ENCODE measurements at places on chromosomes 4 and X.

- no peak for DNase-seq
Observed at GRCh38 chr4:188459381-188459780, 320.1 kb downstream of the TRIML1 start.

GRCh38 chr4:148787831-148788477 is 345.7 kb upstream of the NR3C2 start:
- no peak for DNase-seq

DNA sequence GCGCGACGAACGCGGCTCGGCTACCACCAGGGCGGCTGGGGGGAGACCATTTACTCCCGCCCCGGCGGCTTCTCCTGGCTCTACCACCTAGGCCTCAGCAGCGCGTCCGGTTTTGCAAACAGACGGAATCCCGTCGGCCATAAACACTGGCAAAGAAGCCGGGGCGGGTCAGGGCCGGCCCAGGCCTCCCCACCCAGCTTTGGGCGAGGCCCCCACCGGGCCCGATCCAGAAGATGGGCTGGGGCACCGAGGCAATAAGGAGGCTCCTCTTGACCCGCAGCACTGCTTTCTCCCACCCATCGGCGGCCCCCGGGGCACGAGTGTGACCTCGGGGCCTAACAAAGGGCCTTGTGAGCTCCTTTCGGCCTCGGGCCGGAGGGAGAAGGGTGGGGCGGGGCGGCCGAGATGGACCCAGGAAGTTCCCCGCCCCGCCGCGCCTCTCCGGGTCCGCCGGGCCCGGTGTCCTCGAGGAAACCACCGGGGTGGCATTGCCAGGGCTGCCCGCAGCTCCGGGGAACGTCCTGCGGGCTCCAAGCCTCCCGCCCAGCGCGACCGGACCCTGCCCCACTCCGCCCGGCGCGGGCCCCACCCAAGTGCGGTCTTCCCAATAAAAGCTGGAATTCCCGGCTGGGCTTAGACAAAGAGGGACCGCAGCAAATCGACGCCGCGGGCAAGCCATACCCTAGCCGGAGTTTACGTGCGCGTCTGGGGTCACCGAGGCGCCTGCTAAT is 5.9 kb downstream of the BCOR start:
- no peak for DNase-seq

- DNase-seq: no peak
Observed at GRCh38 chr4:173171987-173172386, 3.4 kb downstream of the GALNT7 start.

DNA sequence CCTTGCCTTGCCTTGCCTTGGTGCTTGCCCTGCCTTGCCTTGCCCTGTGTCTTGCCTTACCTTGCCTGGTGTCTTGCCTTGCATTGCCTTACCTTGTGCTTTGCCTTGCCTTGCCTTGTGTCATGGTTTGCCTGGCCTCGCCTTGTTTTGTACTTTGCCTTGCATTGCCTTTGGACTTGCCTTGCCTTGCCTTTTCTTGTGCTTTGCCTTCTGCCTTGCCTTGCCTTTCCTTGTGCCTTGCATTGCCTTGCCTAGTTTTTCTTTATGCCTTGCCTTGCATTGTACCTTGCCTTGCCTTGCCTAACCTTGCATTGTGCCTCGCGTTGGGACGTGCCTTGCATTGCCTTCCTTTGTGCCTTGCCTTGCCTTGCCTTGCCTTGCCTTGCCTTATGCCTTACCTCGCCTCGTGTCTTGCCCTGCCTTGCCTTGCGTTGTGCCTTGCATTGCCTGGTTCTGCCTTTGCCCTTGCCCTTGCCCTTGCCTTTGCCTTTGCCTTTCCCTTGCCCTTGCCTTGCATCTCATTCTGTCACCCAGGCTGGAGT is 82.8 kb downstream of the TAB3 start:
- DNase-seq: no peak

GRCh38 chrX:133215747-133216146 is 2.4 kb downstream of the TFDP3 start:
- no peak for DNase-seq

DNA sequence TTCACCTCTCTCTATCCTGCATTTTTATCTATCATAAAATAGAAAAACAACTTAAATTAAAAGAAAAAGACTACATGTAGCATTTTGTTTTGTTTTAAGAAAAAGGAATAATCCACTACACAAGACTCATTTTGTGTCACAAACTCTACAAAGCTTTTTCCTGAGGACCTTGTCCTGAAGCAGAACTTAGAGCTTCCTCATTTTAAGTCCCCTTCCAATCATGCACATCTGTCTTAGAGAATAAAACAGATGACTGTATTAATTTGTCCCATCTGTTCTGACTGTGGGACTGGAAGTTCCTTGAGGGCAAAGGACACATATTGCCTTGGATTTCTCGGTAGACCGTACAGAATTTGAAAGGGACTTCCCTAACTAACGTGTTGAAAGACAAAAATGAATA is 218.5 kb downstream of the COL25A1 start:
- DNase-seq: no peak

DNA sequence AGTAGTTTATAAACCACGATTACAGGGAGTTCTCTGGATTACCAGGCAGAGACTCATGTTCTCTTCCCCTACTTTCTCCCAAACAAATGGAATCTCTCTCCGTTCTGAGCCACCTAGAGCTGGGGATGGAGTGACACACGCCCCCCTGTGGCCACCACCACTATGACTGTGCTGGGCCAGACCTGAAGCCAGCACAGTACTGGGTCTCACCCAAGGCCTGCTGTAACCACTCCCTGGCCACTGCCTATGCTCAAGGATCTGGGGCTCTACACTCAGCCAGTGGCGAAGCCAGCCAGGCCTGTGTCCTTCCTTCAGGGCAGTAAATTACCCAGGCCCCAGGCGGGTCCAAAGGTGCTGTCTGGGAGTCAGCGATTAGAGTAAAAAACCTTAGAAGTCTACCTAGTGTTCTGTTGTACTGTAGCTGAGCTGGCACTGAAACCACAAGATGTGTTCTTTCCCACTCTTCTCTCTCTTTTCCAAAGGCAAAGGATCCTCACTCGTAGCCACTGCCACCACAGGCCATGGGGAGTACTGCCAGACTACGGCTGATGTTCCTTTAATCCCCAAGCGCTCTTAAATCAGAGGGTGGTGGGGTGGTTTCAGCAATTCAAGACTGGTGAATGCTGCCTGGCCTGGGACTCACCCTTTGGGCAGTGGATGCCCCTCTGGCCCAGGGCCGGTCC is 412.2 kb upstream of the ARX start:
- no peak for DNase-seq

DNA sequence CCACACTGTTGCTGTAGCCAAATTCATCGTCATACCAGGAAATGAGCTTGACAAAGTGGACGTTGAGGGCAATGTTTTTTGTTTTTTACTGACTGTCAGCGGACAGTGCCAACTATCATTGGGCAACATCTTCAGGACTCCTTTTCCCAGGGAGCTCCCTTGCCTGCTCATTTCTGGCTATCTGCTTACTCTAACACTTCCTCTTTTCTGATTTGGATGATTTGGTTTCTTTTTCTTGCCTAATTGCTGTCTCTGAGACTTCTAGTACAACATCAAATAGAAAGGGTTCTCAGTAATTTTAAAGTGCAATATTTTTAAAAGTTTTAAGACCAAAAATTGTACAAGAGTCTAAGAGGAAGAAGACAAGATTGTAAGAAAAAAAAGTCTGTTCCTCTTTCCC is 92.0 kb upstream of the KLHL4 start:
- DNase-seq: no peak

- DNase-seq: peak; percentile 53
Observed at GRCh38 chr4:108030332-108030731, 40.6 kb downstream of the HADH start.

GRCh38 chrX:1727531-1728027 is 112.7 kb downstream of the ASMT start:
- DNase-seq: no peak

DNA sequence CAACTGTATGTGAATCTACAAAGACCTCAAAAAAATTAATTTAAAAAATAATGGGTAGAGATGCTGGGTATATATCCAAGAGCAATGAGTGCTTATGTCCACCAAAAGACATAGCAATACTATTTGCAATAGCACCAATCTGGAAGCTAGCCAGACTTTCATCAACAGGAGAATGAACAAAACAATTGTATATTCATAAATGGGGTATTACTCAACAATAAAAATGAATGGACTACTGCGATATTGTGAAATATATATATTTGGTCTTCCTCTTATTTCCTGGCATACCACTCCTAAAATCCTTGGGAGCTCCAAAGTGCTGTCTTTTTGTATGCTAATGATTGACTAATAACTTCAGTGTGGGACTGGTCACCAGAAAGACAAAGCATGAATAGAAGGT is 77.5 kb downstream of the MSN start:
- DNase-seq: no peak

DNA sequence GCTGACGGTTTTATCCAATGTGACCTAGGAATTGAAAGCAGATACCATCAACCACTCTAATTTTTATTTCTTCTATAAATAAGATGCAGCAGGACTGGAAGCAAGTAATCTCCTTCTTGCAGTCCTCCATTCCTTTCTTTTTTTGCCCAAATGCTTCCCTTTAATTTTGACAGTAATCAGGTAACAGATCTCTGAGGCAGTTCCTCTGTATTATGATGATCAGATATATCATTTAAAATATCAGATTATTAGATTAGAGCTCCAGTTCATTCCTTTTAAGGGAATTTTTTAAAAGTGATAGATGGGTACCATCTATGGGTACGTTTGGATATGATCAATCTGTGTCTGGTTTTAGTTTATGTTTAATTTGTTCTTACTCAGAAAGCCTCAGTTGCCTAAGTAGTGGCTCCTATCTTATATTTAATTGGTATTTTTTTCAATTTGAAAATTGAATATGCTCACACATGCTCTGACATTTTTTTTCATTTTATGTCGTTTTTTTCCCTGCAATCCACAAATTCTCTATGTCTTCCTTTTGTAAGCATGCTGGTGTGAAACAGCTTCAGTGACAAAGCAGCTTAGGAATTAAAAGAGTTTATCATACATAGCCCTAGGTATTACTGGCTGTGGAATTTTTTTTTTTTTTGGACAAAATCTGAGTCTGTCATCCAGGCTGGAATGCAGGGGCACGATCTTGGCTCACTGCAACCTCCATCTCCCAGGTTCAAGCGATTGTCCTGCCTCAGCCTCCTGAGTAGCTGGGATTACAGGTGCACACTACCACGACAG is 73.7 kb upstream of the ANK2 start:
- no peak for DNase-seq

GRCh38 chrX:152926923-152927322 is 29.1 kb downstream of the ZNF185 start:
- no peak for DNase-seq

- no peak for DNase-seq
Observed at GRCh38 chr4:11368701-11369115, 60.0 kb downstream of the HS3ST1 start.

- no peak for DNase-seq
Observed at GRCh38 chr4:23113104-23113503, 420.4 kb downstream of the GBA3 start.

GRCh38 chrX:133653358-133653757 is 238.1 kb upstream of the GPC4 start:
- no peak for DNase-seq
